Activated CD4-positive, alpha-beta T cell treated with anti-CD3 and anti-CD28 coated beads for 36 hours (primary cell): ENCODE measurements at places on chromosomes 16 and 17. TPM values are rescaled to one million over a fixed set of nuclear protein-coding genes. Genes with fewer than 3 reads are reported as not detected.

DNA sequence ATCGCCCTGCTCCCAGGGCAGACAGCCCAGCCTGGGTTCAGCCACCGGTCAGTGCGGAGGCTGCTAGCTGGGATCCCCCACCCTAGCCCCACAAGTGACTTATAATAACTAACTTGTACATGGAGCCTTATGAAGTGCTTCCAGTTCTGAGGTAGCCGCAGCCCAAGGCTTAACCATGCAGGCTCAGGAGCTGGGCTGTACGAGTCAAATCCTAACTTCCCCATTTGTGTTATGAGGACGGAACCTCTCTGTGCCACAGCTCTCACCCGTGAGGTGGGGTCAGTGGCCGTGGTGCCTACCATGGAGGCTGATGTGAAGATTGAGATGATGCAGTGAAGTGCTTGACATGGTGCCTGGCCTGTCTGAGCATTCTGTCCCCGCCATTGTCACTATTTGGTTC lies 27.8 kb upstream of the GOSR2 start:
- no peak for DNase-seq

DNA sequence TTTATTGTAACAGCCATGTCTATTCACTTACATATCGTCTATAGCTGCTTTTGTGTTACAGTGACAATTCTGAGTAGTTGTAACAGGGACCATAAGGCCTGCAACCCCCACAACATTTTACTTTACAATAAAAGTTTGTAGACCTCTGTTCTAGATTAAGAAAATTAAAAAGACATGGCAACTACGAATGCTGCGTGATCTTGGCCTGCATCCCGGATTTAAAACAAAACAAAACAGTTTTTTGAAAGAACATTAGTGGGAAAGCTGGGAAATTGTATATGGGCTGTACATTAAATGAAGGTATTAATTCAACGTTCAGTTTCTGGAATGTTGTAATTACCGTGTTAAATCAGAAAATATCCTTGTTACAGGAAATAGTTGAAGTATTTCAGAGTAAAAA lies 64.1 kb downstream of the RMI2 start:
- DNase-seq = no peak

TMEM98 gene
- 0.77 TPM for total RNA-seq

GAST gene
- total RNA-seq = not detected

DNA sequence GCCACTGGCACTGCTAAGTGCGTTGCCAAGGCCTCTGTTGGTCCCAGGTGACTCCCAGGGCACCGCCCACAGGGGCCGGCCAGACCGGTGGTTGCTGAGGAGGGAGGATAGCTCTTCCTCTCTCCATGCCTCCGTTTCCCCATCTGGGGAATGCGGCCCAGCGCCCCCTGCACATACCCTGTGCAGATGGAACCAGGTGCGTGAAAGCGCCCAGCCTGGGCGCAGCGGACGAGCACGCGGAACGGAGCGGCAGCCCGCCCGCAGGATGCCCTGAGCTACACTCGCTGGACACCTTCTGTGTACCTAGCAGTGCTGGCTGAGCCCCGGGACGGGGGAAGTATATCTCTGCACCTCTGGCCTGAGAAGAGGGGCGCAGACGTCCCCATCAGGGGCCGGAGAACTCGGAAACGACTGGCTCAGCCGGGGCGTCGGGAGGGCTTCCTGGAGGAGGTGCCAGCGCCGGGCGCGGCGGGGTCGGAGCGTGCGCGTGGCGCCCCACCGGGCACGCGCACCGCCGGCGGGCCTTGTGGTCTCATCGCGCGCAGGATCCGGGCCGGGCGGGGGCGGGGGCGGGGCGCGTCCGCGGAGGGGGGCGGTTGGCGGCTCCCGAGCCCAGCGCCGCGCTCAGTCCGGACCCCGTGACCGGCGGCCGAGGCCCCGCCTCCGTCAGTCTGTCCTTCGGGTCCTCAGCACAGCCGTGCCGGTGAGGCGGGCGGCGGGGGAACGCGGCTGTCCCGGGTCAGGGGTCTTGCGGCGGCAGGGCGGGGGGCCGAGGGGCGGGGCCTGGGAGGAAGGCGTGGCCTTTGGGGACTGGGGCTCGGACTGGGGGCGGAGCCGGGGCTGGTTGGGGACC lies at the start of the genes CCDC78 and HAGHL:
Gene CCDC78, minus strand, starts transcription at position 6 of the 853 bp plus-strand sequence. CDS start 76 bp downstream, outside the sequence.
Gene HAGHL, plus strand, starts transcription at position 669 of the 853 bp plus-strand sequence. CDS start 404 bp downstream, outside the sequence.
- DNase-seq = peak; percentile 74

DNA sequence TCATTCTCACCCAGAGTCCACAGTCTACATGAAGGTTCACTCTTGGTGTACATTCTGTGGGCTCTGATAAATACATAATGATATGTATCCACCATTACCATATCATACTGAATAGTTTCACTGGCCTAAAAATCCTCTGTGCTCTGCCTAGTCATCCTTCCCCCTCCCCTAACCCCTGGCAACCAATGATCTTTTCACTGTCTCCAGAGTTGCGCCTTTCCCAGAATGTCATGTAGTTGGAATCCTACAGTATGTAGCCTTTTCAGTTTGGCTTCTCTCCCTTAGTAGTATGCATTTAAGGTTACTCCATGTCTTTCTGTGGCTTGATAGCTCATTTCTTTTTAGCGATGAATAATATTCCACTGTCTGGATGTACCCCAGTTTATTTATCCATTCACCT lies 101.3 kb downstream of the NOG start:
- DNase-seq = no peak

ZNF23 gene
- 10.9 TPM for total RNA-seq

GRCh38 chr16:2595393-2596205 lies 57.8 kb downstream of the PDPK1 start:
- DNase-seq = peak; percentile 3

DNA sequence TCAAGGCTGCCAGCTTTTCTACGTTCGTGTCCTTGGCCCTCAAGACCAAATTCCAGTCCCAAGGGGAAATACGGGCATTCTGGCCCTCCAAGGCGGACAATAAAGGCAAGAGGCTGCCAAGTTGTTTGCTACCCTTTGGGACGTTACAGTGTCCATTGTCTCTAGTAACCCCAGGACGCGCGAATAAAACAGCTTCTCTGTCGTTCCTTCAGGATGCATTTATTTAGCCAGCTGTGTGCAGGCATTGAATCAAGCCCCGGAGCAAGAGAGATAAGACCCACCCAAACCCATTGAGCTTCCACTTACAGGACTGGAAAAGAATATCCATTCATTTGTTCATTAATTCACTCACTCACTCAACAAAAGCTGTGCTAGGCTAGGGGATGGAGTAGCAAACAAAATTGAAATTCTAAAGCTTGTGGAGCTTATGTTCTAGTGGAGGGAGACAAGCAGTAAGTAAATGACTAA lies 656 bp downstream of the MRPL58 start:
- no peak for DNase-seq

DNA sequence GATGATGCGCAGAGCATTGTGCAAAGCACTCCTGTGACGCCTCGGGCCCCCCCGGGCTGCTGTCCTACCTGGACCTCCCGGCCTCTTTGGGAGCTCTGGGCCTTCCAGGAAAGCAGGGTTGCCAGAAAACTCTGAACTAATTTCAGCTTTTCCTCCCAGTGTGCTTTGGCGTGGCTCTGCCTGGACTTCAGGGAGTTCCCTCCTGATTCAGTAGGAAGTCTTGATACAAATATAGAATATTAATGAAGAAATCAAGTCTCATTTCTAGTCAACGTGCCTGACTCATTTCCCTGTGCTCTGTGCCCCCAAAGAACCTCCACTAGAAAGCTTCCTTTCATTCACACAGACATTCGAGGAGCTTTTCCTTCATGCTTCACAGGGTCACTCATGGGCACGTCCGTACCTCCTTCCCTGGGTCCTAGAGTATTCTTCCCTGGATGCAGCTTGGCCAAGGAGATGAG lies 84.0 kb upstream of the NOL11 start:
- DNase-seq = no peak

MYCBPAP gene
- total RNA-seq = 1.8 TPM

GRCh38 chr17:82640036-82640435 lies 8.2 kb downstream of the WDR45B start:
- no peak for DNase-seq

GABARAPL2 gene
- total RNA-seq = 31.9 TPM

APOBR gene
- total RNA-seq = 2.4 TPM

- no peak for DNase-seq
Measured at GRCh38 chr16:47309581-47310312, 151.1 kb downstream of the ITFG1 start.

GRCh38 chr17:45948881-45949624 lies 50.0 kb upstream of the STH start:
- peak; percentile 82 for DNase-seq

DNA sequence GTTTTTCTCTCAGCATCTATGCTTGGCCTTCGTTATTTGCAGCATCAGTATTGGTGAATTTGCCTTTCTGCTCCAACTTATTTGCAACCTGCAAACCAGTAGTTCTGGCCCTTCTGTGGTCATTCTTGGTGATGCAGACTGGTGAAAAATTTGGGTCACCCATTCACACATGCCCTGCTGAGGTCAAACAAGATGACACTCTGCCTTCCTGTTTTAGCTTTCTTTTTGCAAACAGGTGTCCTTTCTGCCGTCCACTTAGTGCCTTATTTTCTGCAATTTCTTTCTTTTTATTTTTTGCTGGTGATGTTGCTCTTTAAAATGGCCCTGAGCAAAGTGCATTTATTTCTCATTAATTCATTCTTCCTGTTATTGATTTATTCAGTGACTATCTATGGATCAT lies 31.3 kb downstream of the PLCG2 start:
- no peak for DNase-seq

DNA sequence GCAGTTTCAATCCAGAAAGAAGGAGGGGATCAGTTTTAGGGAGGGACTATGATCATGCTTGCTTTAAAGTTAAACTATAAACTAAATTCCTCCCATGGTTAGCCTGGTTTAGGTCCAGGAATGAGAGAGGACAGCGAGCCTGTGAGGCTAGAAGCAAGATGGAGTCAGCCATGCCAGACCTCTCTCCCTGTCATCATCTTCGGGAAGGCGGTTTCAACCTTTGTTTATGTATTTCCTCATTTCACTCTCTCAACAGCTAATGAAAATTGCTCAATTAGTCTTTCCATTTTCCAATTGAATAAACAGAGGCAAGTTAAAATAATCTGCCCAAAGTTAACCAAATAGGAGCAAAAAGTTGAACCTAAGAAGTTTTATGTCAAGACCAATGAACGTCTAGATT lies 201.5 kb downstream of the KCNJ2 start:
- no peak for DNase-seq

KRT40 gene
- not detected for total RNA-seq

GRCh38 chr17:44904001-44904984 lies 5.0 kb upstream of the EFTUD2 start:
- no peak for DNase-seq

GRCh38 chr16:22719945-22720344 lies 94.0 kb upstream of the HS3ST2 start:
- no peak for DNase-seq

- DNase-seq = peak; percentile 78
Measured at GRCh38 chr17:19645734-19646201, 2.8 kb upstream of the ALDH3A2 start.

ADAP2 gene
- total RNA-seq = 1.2 TPM

CBX8 gene
- total RNA-seq = 6.0 TPM

DNA sequence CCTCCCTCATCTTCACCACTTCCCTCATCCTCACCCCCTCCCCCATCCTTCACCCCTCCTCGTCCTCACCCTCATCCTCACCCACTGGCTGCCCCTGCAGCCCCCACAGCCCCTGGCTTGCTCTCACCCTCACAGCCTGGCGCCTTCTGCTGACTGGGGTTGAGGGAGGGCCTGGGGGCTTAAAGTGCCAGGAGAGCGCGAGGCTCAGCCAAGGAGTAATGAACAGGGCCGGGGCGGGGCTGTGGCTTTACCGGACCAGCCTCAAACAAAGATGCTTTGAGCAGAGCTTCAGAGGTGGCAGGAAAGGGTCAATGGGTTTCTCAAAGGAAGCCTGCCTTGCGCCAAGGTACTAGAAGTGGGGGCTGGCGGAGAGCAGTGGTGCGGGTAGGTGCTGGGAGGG lies at the start of gene PRSS33:
Gene PRSS33, minus strand, starts transcription at position 155 of the 400 bp plus-strand sequence. CDS start 1,013 bp downstream, outside the sequence.
- no peak for DNase-seq

FBXO39 gene
- 0.19 TPM for total RNA-seq

DNA sequence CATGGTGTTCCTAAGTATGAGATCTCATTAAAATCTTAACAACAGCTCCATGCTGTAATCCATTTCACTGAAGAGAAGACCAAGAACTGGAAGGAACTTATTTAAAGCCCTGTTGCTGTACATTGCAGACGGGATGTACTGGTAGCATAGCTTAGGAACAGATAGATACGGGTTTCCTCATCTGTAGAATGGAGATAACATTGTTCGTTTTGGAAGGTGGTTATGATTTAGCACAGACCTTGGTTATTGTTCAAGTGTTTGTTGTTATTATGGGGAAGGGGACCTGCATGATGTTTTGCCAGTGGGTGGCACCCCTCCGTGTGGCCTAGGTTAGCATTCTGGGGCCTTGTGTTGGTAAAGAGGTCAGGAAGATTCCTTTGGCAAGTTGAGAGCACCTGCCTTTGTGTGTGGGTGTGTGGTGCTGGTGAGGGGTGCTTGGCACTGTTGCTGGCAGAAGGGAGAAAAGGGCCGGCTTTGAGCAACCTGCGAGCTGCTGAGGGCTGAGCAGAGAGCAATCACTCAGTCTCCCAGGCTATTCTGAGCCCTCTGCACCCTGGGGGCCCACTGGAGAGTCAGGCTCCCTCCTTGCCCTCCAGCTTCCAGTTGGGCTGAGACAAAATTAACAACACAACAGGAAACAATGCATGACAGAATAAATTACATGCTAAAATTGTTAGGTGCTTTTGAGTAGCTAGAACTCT lies 2.3 kb downstream of the TAOK2 start:
- DNase-seq = peak; percentile 33

MPP2 gene
- 1.3 TPM for total RNA-seq

DNA sequence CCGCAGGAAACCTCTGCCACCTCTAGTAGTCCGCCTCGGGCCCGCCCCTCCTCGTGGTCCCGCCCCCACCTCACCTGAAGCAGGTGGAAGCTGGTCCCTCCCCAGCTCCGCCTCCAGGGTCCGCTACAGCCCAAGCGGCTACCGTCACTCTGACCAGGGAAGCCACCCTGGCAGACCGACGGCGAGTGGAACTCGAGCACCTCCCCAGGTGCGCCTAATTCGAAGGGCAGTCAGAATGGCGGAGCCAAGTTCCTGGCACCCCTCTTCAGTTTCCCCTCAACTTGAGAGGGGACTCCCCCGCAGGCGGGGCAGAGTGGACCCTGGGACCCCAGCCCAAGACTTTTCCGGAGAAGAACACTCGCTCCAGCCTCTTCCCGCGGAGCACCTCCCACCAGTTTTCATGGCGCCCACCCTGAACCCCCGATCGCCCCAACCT lies 507 bp downstream of the FHOD1 start:
- DNase-seq = no peak

SYT17 gene
- not detected for total RNA-seq

- DNase-seq = no peak
Measured at GRCh38 chr17:35252651-35253050, 9.8 kb downstream of the SLFN5 start.

DNA sequence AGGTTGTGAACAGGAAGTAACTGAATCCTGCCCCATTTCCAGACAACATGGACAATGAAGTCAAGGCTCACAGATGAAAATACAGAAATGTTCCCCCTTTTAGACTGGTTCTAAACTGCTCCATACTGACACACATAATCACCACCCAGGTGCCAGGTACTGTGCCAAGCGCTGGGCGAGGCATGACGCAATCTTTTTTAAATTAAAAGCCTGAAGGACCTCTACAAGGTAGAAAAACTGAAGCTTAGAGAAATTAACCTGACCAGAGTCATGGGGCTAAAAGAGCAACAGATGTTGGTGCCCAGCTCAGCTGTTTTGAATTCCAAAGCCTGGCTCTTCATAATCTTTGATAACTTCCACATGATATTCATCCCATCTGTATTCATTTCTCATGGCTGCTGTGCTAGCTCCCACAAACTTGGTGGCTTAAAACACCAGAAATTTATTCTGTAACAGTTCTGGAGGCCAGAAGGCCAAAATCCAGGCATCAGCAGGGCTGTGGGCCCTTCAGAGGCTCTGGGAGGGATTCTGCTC lies 4.9 kb upstream of the RAB11FIP4 start:
- no peak for DNase-seq
